ENCODE measurements at places on chromosomes 4 and X.
A peak's percentile ranks its signal among the peaks of the same experiment; 100 is the strongest.

DNA sequence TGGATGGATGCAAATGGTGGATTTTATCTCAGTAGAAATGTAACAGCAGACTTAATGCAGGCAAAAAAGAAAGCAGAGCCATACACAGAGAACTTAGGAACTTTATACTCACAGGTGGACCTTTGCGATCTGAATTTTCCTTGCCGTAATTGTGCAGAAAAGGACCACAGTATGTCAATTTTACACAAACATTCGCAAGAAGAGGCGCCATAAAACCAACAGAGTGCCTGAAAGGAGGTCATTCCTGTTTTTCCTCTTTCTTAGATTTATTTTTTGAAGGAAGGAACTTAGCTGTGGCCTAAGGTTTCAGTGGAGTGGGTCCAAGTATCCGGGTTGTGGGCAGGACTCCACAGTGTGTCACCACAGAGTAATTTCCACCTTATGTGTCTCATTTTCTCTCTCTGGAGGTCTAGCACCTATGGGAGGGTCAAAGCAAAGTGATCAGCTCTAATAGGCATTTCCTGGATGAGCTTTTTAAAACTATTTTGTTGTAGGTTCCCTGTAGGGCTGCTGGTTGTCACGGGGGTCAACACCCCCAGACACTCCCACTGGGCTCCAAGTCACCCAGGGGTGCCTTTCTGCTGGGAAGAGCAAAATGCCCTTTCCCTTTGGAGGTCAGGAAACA, 24.7 kb upstream of the PBDC1 start:
- peak; percentile 55 for DNase-seq

- DNase-seq, result no peak
Observed at GRCh38 chr4:100113732-100114131, 76.5 kb downstream of the DDIT4L start.

- DNase-seq, result peak; percentile 57
Observed at GRCh38 chrX:9708923-9709553, 56.6 kb downstream of the GPR143 start.

GRCh38 chr4:124483048-124483906, 229.3 kb downstream of the ANKRD50 start:
- peak; percentile 21 for DNase-seq

- DNase-seq, result no peak
Observed at GRCh38 chr4:158131027-158131426, 41.8 kb downstream of the GASK1B start.

- peak; percentile 49 for DNase-seq
Observed at GRCh38 chrX:40922307-40922706, 162.9 kb upstream of the USP9X start.

Measured in fibroblast of skin of back (primary cell).